ENCODE measurements at places on chromosomes 1 and 21. TPM values are rescaled to one million over a fixed set of nuclear protein-coding genes. Genes with fewer than 3 reads are reported as not detected.

- DNase-seq = no peak
Observed at GRCh38 chr1:202376247-202376646, 27.7 kb downstream of the PPP1R12B start.

DNA sequence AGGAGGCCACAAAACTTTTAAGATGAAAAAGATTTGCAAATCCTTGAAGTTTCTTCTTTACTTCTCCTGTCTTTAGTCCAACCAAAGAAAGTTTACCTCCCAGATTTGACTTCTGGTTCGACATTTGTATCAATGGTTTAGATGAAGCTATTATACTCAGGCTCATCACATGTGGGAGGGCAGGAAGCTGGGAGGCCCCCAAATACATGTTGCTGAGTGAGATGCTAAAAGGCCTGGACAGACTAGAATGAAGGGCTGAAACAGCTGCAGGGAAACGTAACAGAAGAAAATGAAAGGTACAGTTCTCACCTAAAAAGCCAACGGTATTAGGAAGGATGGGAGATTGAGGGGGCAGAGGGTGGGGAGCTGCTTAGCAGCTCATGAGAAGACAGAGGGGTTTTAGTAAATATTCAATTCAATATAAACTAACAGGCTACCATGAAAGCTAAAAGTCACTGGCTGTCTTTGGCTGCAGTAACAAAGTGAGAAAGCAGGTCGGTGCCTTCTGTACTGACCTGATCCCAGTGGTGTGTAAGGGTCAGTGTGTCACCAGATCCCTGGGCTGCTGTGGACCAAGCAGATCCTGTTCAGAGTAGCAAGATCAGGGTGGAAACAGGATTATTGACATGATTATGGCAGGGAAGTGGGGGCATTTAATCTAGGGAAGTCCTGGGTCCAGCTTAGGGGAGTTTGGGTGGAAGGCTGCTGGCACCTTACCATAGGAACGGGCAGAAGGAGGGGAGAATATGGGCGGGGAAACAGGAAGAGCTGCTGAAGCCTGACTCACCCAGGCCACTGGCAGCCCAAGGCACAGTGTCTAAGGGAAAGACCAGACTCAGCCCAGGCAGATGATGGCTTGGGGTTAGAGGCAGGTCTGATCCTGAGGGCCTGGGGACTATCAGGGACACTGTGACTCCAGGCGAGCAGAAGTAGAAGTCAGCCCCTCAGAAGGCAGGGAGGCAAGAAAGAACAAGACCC is 60.4 kb downstream of the KCNN3 start:
- DNase-seq = no peak

The BTBD19 gene
- polyA plus RNA-seq = 0.42 TPM

The OR2G6 gene
- not detected for polyA plus RNA-seq

The ACTN2 gene
- 7.3 TPM for polyA plus RNA-seq

Data from brain (organoid and tissue), 16 donors.